ENCODE measurements at places on chromosomes 1 and 21.

- DNase-seq: no peak
Observed at GRCh38 chr1:46545784-46546183, 5.7 kb downstream of the KNCN start.

DNA sequence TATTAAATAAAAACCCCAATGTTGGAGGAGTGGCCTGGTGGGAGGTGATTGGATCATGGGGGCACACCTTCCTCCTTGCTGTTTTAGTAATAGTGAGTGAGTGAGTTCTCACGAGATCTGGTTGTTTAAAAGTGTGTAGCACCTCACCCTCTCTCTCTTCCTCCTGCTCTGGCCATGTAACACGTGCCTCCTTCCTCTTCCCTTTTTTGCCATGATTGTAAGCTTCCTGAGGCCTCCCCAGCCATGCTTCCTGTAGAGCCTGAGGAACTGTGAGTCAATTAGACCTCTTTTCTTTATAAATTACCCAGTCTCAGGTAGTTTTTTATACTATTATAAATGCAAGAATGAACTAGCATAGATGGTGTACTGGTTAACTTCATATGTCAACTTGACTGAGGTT lies 68.0 kb downstream of the CCDC30 start:
- no peak for DNase-seq

DNA sequence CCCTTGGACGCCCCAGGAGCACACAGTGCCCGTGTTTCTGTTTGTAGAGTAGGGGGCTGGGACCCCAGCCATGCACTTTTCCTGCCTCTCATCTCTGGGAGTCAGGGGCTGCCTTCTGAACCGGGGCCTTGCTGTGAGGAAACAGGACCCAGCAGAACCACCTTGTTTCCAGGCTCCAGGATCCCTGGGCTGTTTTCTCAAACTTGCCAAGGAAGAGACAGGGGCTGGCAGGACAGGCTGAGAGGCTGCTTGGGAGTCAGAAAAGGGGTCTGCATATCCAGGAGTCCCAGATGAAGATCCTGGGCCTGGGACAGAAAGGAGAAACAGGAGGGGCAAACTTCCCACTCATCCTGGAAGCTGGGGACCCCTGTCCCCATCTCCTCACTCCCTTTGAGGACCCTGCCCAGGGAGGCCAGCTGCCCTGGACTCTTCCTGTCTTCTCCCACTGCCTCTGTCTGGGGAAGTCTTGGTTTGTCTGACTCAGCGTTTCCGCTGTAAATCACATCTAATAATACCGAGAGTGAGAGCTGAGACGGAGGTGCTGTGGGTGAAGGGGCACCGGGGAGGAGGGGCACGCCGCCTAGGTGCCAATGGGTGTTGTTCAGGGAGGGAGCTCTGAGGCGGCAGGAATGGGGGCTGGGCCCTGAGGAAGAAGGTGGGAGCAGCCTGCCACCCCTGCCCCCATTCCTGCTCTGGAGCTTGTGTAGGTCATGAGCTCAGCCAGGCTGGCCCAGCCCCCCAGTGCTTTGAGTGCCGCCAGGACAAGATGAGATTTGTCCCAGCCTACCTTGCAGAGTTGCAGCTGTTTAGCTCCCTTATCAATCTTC lies 16.7 kb downstream of the POU3F1 start:
- no peak for DNase-seq

GRCh38 chr1:116254776-116255175 lies 118.3 kb upstream of the ATP1A1 start:
- DNase-seq: no peak

DNA sequence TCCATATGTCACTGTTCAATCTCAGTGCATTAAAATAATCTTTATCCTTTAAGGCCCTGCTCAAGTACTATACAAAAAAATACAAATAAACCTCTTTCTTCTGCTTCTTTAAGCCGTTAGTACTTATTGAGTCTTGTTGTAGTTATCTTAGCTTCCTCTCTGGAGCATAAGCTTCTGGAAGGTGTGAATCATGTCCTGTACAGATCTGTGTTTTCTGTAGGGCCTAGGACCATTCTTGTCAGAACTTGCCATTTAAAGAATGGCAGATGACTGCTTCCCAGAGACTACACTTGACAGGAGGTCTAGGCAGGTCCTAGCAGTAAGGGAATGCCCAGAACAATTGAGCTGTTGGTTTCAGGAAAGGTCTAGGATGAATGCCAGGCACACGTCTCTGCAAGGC lies 12.9 kb downstream of the NEK7 start:
- no peak for DNase-seq

- no peak for DNase-seq
Observed at GRCh38 chr1:60990714-60991090, 91.7 kb upstream of the NFIA start.

- DNase-seq: no peak
Observed at GRCh38 chr1:205812271-205812877, 624 bp downstream of the SLC41A1 start.

- DNase-seq: no peak
Observed at GRCh38 chr1:217052626-217053025, 329.4 kb upstream of the ESRRG start.

GRCh38 chr1:22131875-22132486 lies 10.9 kb downstream of the WNT4 start:
- peak; percentile 19 for DNase-seq

DNA sequence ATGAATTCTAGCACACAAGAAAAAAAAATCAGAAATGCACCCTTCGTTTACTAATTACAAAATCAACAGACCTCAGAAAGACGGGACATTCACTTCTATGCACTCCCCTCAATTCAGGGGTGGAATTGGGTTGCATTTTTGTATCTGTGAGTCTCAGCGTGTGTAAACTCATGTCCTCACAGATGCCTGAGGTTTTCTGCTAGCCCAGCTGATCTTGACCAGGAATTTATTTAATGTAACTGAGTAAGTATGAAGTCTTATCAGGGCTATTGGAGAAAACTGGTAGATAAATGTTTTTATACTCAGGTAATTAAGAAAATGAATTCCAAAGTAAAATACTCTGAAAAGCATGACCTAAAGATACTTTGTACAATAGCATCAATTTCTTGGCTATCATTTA lies 167.7 kb downstream of the RUNX1 start:
- DNase-seq: no peak

DNA sequence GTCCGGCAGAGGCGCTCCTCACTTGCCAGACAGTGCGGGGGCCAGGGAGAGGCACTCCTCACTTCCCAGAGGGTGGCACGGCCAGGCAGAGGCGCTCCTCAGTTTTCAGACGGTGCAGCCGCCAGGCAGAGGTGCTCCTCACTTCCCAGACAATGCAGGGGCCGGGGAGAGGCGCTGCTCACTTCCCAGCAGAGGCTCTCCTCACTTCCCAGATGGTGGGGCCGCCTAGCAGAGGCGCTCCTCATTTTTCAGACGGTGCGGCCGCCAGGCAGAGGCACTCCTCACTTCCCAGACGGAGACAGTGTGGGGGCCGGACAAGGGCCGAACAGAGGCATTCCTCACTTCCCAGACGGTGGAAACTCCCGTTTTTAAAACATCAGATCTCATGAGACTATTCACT lies 238.4 kb upstream of the CACYBP start:
- no peak for DNase-seq
